ENCODE measurements at places on chromosomes 4 and X. TPM values are rescaled to one million over a fixed set of nuclear protein-coding genes. Genes with fewer than 3 reads are reported as not detected.

SMIM14 gene
- total RNA-seq: 22.6 TPM

SPANXA1 gene
- not detected for total RNA-seq

SLC9B1 gene
- total RNA-seq: 0.14 TPM

NUP62CL gene
- total RNA-seq: 4.1 TPM

DCLK2 gene
- not detected for total RNA-seq

F8A1 gene
- total RNA-seq: 3.1 TPM

MAMLD1 gene
- under 0.01 TPM for total RNA-seq

CCSER1 gene
- 9.6 TPM for total RNA-seq

MAP7D2 gene
- total RNA-seq: 0.64 TPM

VSIG1 gene
- 0.34 TPM for total RNA-seq

ERVMER34-1 gene
- total RNA-seq: 9.0 TPM

SRP72 gene
- 147 TPM for total RNA-seq

SUPT20HL1 gene
- not detected for total RNA-seq

Data from nasal cavity respiratory epithelium epithelial cell of viscerocranial mucosa (primary cell).